ENCODE measurements at places on chromosomes 1 and 21. TPM values are rescaled to one million over a fixed set of nuclear protein-coding genes. Genes with fewer than 3 reads are reported as not detected.

- no peak for DNase-seq
Measured at GRCh38 chr1:193359631-193360030, 173.2 kb upstream of the B3GALT2 start.

DNA sequence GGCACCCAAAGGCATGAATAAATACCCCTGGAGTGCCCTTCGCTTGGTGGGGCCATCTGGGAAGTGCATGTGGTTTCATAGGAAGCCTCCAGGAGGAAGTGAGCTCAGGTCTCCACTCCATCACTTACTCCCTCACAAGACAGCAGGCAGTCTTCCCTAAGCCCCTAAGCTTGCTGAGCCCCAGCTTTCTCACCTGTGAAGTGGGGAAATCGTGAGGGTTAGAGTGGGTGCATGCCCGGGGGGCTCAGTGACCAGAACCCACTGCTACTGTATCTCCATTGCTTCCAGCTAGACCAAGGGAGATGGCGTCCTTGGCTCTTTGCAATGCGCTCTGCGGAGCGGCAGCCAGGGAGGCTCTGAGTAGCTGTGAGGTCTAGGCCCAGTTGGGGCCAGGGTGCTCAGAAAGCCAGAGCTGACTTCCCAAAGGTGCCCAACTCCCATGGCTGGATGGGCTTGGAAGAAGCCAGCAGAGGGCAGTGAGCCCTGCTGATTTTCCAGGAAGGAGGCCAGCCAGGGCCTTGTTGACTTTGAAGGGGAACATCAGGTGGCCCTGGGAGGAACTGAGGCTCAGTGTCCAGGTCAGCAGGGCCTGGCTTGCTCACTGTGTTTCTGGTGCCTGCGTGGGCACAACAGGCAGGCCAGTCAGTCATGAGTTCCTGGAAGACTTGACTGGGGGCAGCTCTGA, 27.3 kb downstream of the CDCP2 start:
- DNase-seq, result peak; percentile 87

DNA sequence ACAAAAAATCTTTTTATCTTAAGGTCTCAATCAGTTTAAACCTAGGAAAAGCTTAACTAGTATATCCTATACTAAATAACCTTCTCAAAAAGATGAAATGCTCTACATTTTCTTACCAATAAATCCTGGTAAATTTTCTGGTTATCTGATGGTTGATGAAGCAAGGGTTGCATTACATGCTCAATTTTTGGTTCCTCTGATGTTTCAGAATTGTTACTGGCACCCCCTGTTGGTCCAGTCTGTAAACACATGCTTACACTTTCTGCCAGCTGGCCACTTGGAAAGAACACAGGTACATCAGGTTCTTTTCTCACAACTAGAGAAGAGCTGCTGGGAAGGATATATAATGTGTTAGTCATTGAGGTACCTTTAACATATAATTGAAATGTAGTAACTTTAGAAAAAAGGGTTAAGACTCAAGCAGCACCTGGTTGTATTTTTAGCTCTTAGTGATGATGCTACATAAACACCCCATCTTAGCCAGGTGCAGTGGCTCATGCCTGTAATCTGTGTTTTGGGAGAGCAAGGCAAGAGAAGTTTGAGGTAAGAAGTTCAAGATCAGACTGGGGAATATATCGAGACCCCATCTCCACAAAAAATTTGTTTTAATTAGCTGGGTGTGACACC, 30.9 kb upstream of the TAL1 start:
- DNase-seq, result no peak

The RASSF5 gene
- total RNA-seq, result 1.5 TPM

DNA sequence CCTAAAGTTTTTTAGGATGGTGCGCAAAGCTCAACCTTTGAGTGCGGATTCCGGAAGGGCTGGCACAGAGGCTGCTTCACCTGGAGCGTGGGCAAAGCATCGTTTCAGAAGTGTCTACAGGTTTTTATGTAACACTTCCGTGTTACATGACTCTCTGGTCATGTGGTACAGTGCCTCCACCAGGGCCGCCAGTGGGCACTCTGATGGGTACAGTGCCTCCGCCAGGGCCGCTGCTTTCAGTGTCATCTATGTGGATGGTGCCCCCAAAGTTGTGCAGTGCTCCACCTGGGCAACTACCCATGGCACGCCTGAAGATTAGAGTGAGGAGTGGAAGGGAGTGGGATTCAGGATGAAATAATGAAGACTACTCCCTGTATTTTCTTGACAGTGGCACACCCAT, 101.4 kb upstream of the C1orf174 start:
- DNase-seq, result no peak

DNA sequence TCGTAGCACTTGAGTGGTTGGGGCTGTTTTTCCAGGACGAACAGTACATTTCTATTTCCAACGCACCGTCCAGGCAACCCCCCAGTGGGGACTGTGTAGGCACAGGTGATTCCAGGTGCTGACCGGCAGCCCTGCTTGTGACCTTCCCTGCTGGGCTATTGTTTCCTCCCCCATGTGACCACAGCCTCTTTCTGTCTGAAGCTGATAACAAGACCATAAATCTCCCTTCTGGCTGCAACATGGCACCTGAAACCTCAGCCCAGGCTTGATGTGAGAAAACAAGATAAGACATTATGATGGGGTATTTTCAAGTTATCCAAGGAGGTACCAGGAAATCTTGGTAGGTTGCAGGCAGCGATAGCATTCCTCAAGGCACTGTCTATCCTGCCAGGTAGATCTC, 48.2 kb downstream of the HLX start:
- no peak for DNase-seq

DNA sequence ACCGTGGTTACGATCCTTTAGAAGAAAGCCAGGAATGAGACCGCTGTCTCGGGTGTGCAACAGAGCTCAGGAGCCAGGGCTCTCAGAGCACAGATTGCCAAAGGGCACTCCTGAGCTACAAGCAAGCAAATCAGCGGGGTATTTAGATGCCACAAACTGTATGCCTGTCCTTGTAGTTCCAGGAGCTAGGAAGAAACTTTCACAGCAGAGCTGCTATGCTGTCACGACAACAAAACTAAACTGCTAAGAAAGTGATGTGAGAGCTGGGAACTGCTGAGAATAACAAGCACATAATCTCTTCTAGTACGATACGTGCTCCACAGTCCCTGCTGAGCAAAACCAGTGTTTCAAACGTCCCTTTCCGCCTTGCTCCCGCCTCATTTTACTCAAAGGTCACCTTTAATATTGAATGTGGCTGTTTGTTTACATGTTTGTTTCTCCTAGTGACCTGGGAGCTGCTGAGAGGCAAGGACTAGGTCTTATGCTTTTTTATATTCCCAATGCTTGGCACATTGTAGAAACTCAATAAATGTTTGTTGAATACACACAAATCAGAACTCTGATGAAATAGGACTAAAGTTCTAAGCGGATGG, 14.7 kb downstream of the GREM2 start:
- no peak for DNase-seq

The LINGO4 gene
- total RNA-seq, result 3.6 TPM

The RGS8 gene
- total RNA-seq, result not detected

- no peak for DNase-seq
Measured at GRCh38 chr1:43564551-43565348, 34.1 kb downstream of the PTPRF start.

DNA sequence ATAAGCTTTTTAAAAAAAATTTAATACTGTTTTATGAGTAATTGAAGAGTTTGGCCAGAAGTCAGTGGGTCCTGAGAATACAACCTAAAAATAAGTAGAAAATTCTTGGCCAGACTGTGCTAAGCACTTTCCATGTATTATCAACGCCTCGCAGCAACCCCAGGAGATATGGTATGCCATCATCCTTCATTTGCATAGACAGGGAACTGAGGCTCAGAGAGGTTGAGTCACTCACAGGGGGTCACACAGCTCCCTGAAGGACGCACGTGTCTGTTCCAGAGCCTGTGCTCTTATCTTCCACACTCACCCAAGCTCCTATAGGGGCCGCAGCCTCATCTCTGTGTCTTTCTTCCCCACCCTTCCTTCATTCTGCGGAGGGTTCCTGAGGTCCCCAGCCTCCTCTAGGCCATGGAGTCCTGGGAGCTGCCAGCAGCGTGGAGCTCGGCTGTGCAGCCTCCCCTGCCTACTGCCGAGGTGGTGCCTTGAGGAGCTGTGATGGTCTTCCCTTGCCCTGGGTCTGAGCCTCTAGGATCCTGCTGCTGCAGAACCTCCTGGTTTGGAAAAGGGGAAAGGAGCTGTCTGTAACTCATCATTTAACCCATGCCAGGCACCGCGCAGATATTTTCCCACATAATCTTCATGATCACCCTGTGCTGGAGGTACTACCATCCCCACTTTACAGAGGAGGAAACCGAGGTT, 30.3 kb upstream of the ECE1 start:
- DNase-seq, result no peak

GRCh38 chr1:207186503-207186902, 82.5 kb downstream of the C4BPA start:
- DNase-seq, result no peak

DNA sequence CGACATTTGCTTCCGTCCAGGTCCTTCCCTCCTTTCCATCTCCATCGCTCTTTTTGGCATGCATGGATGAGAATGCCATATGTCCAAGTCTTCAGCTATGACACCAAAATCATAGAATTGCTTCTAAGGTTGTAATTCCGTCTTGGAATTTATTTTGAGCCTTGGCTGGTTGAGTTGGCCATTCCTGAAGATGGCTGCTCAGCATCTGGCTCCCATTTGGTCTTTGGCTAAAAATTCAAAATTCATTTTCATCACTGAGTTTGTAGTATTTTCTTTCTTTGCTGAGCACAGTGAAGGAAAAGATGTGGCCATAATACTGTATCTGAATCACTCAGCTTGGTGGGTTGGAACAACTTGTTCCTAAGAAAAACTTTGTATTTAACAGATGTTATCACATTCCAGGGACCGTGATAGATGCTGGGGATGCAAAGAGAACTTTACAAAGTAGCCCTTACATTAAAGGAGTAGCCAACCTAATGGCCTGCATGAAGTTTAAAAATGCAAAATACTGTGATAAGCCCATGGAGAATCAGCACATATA, 15.6 kb downstream of the JUN start:
- DNase-seq, result no peak

The MXRA8 gene
- total RNA-seq, result 7.2 TPM

GRCh38 chr1:172321451-172321850, 99.0 kb upstream of the C1orf105 start:
- DNase-seq, result no peak

DNA sequence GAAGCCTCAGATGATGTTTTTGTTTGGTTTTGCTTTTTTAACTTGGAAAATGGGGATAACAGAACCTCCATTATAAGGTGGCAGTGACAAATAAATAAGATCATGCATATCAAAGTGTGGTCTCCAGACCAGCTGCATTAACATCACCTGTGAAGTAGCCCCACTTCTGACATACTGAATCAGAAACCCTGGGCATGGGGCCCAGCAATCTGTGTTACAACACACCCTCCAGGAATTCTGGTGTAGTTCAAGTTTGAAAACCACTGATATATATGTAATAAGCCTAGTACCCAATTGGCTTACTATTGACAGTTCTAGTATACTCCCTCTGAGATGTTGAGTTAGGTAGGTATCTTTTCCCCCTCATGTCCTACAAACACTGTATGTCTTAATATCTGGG, 24.1 kb upstream of the RNF19B start:
- DNase-seq, result peak; percentile 37

DNA sequence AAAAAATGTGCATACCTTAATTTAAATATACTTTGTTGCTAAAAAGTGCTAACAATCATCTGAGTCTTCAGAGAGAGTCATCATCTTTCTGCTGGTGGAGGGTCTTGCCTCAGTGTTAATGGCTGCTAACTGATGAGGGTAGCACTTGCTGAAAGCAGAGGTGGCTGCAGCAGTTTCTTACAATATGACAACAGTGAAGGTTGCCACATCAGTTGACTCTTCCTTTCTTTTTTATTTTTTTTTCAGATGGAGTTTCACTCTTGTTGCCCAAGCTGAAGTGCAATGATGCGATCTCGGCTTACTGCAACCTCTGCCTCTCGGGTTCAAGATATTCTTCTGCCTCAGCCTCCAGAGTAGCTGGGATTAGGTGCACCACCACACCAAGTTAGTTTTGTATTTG, 2.6 kb upstream of the CFAP45 start:
- DNase-seq, result no peak

The EIF2D gene
- total RNA-seq, result 35.7 TPM

The SASS6 gene
- total RNA-seq, result 1.3 TPM

DNA sequence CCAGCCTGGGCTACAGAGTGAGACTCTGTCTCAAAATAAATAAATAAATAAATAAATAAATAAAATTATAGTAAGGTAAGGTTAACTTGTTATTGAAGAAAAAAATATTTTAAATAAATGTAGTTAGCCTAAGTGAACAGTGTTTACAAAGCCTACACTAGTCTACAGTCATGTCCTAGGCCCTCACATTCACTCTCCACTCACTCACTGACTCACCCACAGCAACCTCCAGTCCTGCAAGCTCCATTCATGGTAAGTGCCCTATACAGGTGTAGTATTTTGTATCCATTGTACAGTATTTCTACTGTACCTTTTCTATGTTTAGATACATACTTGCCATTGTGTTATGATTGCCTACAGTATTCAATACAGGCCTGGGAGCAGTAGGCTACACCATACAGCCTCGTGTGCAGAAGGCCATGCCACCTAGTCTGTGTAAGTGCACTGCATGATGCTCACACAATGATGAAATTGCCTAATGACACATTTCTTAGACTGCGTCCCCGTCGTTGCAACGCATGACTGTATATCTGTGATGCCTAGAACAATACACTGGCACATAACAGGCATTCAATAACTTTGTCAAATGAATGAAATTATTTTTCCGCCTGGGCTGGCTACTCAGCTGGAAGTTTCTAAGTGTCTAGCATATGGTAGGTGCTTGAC, 14.8 kb downstream of the KCNN3 start:
- no peak for DNase-seq

- DNase-seq, result no peak
Measured at GRCh38 chr1:50308878-50309277, 114.4 kb downstream of the DMRTA2 start.

- DNase-seq, result no peak
Measured at GRCh38 chr1:205678286-205679111, 1.8 kb downstream of the SLC45A3 start.

DNA sequence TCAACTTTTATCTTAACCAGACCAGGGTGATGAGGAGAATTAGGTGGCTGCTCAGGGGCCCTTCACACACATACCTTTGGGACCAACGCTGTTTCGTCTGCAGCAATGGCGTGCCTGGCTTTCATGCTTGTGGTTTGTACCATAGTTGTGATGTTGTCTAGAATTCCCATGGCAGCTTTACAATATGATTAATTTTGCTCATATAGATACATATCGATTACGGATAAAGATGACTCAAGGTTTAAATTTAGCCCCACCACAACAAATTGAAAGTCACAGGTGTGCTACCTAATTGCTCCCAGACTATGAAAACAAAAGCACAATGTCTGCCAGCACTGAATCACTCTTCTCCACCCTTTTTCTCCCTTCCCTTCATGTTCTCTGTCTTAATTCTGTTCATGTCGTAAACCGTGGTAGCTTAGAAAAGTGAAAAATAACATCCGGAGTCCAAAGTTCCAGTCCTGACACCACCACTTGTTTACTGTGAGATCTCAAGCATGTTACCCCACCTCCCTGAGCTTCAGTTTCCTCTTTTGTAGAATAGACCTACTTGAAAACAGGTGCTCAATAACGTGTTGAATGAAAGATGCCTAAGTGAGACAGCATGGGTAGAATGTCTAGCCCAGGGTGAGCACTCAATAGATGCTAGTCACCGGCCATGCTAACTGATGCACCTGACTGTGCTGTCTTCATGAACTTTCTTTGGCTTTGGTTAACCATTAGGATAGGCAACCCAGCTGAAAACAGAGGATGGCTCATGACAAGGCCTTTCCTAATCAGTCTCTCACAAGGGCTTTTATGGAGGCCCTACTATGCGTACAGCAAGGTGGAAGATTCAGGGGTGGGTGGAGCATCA, 22.1 kb upstream of the JUN start:
- no peak for DNase-seq

Data from psoas muscle (tissue), 8 donors.